SHP77 (cell line): ENCODE measurements at places on chromosomes 2 and 18.

- peak; percentile 90 for DNase-seq
Observed at GRCh38 chr2:10934979-10935350, 23.2 kb downstream of the KCNF1 start.

- DNase-seq = peak; percentile 43
Observed at GRCh38 chr2:44244135-44244871, 31.0 kb upstream of the SLC3A1 start.

DNA sequence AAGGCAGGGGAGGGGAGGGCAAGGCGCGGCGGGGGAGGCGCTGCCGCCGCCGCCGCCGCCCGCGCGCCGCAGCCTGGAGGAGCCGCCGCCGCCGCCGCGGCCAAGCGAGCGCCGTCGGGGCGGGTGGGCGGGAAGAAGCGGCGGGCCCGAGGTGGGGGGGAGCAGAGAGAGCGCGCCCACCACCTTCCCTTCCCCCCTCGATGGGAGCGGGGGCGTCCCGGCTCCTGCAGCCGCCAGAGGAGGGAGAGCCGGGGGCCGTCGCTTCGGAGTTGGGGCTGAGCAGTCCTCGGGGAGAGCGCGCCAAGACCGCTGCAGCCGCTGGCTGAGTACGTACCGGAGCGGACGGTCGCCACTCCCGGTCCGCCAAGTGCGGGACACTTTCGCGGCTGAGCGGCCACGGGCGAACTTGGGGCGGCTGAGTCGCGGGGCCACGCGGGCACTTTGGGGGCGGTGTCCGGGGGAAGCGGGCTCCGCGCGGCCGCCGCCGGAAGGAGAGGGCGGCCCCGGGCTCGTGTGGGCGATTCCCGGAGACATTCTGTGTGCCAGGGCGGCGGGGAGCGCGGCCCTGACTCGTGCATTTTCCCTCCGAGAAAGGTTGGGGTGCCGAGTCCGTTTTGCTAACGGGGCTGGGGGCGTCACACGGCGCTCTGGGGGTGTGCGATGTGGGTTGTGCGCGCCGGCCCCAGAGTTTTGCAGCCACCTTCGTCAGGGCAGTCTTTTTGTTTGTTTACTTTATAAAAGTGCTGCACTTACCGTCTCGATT is at the start of gene NAB1:
TSS of gene NAB1 (plus strand) at position 49 of the 763 bp plus-strand sequence. CDS start 10,094 bp downstream, outside the sequence.
- DNase-seq = peak; percentile 45

DNA sequence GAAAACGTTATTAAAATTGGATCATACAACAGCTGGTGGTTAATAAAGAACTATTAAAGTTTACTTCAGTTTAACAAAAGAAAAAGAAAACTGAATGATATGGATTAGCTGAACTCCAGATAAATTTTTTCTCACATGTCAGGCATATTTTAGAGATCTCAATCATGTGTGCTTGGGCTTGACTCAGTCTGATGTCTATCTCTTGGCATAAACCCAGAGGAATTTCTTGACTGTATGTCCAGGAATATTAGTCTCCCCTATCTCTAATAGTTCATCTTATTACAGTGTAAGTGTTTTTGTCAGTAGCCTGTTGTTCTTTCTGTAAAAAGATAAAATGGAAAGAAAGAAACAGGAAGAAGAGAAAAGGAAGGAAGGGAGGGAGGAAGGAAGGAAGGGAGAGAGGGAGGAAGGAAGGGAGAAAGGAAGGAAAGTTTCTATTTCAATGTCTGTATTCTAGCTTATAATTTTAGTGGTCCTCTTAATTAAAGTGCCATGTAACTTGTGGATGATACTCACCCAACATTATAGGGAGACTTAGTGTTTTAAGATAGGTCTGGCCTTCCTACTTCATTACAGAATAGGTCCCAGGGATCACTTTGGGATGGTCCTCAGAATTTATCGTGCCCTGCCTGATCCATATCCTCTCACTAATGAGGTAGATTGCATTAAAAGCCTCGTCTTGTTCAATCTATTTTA is 99.7 kb upstream of the UGP2 start:
- DNase-seq = no peak

DNA sequence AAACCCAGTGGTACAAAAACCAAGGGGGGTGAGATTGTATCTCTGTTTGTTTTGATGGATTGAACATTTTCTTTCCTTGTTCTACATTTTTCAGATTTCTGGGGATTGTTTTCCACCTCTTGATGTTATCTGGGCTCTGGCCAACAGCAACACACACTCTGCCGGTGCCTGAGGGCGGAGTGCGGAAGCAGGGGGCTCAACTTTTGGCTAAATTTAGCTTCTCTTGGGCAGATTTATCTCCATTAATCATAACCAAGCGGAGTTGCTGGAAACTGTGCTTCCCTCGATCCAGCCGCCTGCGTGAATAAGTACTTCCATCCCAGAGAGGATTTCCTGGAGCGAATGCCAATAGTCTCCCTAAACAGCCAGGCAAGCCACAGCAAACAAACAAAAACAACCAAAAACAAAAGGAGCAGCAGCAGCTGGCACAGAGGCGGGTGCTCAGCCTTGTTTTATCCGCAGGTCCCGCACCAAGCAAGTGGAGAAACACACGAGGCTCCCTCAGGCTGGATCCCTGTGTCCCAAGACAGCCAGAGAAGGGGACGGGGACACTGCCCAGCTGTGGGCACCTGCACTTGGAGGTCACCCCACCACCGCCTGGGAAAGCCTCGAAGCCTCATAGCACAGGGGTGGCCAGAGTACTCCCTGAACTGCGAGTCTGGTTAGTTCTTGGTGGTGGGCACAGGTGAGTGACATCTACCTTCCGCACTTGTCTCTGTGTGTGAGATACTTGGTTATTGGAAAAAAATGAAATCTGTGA is 143.4 kb downstream of the NDUFA10 start:
- no peak for DNase-seq

GRCh38 chr2:79294994-79295393 is 135.4 kb upstream of the REG3A start:
- DNase-seq = no peak

- peak; percentile 24 for DNase-seq
Observed at GRCh38 chr2:64401529-64401880, 52.5 kb upstream of the LGALSL start.

GRCh38 chr2:11676640-11677039 is 6.6 kb upstream of the NTSR2 start:
- peak; percentile 62 for DNase-seq

- no peak for DNase-seq
Observed at GRCh38 chr2:9440058-9440727, 16.7 kb downstream of the CPSF3 start.

- DNase-seq = no peak
Observed at GRCh38 chr2:17043173-17043572, 377.5 kb upstream of the CYRIA start.

GRCh38 chr2:238775591-238775990 is 72.3 kb upstream of the TWIST2 start:
- DNase-seq = no peak

DNA sequence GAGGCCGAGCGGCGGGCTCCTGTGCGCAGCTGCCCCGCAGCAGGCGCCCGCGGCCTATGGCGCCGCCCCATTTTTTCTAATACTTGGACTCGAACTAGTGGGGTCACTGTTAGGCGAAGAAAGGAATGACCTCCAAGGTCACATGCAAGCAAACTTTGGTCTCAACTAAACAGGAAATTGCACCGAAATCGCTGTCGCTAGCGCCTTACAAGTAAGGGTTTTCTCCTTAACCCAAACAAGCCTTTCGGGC is 339 bp downstream of the ACAA2 start:
- DNase-seq = no peak
